ENCODE measurements at places on chromosomes 16 and 17. TPM values are rescaled to one million over a fixed set of nuclear protein-coding genes. Genes with fewer than 3 reads are reported as not detected.

The TRIM25 gene
- polyA plus RNA-seq, result 24.2 TPM

The MT1M gene
- 0.45 TPM for polyA plus RNA-seq

The CCL14 gene
- polyA plus RNA-seq, result not detected

The ZNF771 gene
- polyA plus RNA-seq, result 20.4 TPM

The SLC4A1 gene
- not detected for polyA plus RNA-seq

- no peak for DNase-seq
These were observed 776 bp upstream of the TMEM219 start for GRCh38 chr16:29961127-29961478.

GRCh38 chr17:29073520-29073919, 30.6 kb downstream of the PIPOX start:
- DNase-seq, result no peak

- DNase-seq, result no peak
These were observed 31.7 kb upstream of the DHX40 start for GRCh38 chr17:59533694-59534093.

GRCh38 chr17:57834146-57834741, 15.6 kb downstream of the MRPS23 start:
- peak; percentile 45 for DNase-seq

GRCh38 chr16:2468725-2469398, 2.2 kb upstream of the NTN3 start:
- peak; percentile 89 for DNase-seq

Measured in SK-N-SH (cell line).